KBM-7 (cell line): ENCODE measurements at places on chromosomes 2 and 18.
A peak's percentile ranks its signal among the peaks of the same experiment; 100 is the strongest.

DNA sequence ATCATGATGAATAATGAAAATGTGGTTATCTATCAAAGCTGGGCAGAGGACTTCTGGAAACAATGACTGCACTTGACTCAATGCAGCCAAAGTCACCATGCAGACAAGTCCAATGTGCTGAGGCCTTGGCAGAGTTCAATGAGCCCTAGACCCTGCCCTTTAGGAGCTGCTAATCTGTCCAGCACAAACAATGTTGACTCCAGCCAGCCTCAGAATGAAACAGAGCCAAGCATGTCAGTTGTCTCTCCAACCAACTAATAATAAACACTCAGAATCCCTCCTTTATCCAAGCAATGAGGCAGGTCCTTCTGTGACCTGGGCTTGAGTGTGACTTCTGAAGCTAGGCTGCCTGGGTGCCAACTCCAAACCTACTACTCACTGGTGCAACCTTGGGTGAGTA, 270.6 kb downstream of the BCL11A start:
- DNase-seq = no peak

GRCh38 chr2:141791521-141791920, 339.3 kb downstream of the LRP1B start:
- DNase-seq = no peak

- peak; percentile 62 for DNase-seq
Observed at GRCh38 chr2:68834737-68835376, 36.3 kb downstream of the BMP10 start.

DNA sequence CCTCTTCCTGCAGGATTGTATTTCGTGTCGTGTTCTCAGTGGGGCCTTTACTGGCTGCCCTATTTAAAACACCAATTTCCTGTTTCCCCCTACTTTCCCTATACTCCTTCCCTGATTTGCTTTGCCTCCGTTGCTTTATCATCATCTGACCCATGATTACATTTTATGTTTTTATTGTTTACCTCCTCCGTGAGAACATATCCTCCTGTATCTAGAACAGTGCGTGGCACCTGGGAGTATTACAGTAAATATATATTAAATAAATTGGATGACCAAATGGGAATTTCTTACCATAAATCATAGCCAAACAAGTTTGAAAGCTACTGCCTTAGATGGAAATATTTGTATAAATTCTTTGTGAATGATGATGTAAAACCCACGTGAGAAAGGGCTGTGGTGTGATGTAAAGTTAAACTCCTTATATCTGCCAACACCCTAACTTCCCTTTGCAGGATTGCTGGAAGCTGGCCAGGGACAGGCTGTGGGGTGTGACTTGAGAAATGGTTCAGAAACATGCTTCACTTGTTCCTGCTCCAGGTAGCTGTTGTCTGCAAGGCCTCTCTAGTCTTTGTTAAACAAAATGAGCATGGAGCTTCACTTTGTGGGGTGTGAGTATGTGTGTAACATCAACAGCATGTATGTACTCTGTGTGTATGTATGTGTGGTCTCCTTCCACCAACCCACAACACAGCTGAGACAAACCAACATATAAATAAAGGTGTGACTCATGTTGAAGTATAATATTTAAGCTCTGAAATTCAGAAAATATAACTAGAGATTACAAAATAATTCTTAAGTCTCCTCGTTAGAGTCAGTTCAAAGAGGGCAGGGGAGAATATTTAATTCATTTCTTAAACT, 40.3 kb downstream of the LHCGR start:
- DNase-seq = peak; percentile 4

DNA sequence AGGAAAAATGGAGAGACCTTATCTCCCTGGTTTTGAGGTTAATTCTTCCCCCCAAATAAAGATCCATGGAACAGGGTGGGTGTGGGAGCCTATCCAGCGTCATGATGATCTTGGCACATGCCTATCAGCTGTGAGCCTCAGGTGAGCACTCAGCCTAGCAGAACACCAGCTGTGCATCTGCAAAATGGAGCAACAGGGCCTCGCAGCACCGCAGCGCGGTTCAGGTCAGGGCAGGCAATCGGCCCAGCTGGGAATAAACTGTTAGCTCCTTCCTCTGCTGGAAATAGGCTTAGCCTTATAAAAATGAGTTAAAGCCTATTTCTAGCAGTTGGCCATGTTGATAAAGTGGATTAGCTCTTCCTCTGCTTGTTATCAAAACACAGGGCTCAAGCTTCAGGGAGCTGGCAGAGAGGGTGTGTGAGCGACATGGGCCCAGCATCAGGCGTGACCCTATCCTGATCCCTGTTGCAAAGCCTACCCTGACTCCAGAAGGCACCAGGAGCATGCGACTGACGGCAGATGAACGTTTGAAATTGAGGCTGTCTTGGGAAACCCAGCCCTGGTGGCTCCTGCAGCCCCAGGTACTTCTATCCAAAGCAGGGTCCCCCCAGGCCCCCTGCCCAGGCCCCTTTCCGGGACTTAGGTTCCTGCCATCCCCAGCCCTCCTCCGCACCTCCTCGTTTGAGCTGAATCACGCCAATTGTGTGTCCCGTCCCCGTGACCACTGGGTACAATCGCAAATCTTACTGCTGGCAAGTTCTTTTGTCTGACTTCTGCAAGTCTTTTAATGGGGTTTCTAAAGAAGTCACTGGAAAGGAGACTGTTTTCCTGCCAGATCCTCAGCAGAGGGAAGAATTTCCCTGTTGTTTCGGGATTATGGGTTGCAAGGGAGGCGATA, 35.4 kb downstream of the ARHGEF4 start:
- no peak for DNase-seq

- DNase-seq = peak; percentile 27
Observed at GRCh38 chr2:71466301-71467179, 13.2 kb downstream of the DYSF start.

DNA sequence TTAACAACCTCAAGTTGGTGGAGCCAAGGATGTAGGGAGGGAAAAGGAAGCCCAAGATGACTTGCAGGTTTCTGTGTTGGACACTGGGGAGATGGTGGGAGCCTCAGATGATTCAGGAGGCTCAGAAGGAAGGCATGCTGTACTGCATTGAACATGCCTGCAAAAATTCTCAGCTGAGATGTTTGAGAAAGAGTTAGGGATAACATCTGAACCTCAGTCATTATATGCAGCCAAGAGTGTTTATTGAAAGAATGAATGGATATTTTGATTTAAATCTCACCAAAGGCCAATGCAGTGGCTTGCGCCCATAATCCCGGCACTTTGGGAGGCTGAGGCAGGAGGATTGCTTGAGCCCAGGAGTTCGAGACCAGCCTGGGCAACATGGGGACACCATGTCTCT, 243.0 kb downstream of the MYCN start:
- DNase-seq = no peak

DNA sequence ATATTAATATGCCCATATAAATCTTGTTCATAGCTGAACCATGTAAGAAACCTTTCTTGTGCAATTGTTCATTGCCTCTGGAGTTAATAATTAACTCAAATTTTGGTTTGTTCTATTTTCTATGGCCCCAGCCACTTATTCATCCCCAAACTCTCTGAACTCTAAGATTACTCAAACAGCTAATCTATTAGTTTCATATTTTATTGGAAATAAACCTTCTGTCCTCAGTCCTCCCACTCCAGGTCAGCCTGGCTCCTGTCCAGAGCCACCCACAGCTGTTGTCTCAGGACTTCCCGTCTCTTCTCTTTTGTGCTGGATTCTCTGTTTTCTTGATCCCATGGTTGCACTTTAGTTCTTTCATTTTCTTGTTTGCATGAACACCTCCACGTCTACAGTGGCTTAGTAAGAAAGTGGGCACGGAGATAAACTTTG, 4.4 kb upstream of the RNF103 start:
- DNase-seq = no peak

GRCh38 chr2:200276472-200276871, 30.0 kb upstream of the SPATS2L start:
- DNase-seq = no peak

GRCh38 chr2:223020971-223021675, 30.9 kb upstream of the KCNE4 start:
- DNase-seq = no peak

DNA sequence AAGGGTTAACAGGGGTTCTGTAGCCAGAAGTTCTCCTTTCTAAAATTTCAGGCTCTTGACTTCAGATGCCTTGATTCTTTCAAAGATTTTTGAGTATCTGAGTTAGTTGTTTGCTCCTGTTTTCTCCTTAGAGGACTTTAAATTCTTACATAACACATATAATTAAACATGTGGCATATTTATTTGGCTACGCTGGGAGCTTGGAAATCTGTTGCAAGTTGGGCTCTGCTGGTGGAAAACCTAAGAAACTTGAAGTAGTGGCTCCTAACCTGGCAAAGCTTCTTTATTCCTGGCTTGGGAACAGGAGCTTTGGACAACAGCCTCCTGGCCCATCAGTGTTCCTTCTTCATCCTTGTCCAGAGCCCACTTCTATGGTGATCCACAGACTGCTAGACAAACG, 72.6 kb downstream of the VIT start:
- DNase-seq = no peak

- DNase-seq = peak; percentile 59
Observed at GRCh38 chr18:20971886-20972267, 139.7 kb downstream of the ROCK1 start.

DNA sequence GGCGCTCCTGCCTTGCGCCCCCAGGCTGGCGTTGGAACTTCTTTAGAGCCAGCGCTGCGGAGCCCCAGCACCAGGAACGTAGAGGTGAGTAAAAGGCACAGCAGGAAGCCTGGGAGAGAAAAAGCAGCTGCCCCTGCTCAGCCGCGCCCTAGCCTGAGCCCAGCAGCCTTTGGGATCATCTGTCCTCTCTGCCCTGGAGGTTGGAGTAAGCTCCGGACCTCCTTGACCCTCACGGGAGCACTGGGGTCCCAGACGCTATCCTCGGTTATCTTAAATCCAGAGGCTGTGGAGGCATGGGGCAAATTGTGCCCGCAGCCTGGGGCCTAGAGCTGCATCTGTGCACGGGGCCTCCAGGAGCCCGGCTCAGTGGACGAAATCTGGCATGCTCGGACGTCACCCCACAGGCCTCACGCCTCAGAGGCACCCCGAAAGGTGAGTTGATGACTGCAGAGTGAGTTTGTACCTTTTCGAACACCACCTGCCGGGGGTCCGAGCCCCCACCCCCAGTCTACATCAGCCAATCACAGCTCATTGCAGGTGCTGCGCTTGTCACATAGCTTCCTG, 1.6 kb upstream of the SLC66A2 start:
- no peak for DNase-seq

DNA sequence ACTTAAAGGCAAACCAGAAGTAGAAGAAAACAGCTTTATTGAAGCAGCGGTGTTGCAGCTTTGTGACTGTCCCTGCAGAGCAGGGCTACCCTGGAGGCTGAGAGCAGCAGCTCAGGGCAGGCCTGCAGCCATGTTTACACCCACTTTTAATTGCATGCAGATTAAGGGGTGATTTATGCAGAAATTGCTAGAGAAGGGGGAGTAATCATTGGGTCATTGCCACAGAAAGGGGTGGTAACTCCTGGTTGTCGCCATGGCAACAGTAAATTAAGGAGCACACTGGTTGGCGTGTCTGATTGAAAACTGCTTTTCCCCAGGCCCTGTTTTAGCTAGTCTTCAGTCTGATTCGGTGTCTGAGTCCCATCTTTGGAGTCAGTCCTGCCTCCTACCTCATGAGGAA, 195.4 kb upstream of the HDAC4 start:
- no peak for DNase-seq

DNA sequence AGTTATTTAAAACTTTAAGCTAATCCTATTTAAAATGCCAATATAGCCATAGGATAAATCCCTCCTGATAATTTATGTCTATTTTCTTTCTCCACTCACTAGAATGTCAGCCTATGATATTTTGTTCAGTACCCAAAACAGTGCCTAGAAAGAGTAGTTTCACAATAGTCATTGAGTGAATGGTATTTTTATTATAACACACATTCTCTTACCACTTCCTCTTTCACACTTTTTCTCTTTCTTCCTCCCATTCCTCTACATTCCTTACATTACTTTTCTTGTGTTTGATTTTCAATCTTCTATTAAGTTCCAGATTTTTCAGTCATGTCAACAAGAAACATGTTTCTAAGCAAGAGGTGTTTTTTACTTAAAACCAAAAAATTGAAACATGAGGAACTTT, 327.6 kb upstream of the UBE2E3 start:
- peak; percentile 39 for DNase-seq

GRCh38 chr2:203651621-203652020, 54.8 kb upstream of the CD28 start:
- DNase-seq = no peak
